ENCODE measurements at places on chromosomes 16 and 17. TPM values are rescaled to one million over a fixed set of nuclear protein-coding genes. Genes with fewer than 3 reads are reported as not detected.

- peak; percentile 64 for DNase-seq
Measured at GRCh38 chr17:42347198-42347597, 41.0 kb downstream of the STAT3 start.

GRCh38 chr17:21452377-21453143, 76.4 kb downstream of the KCNJ12 start:
- DNase-seq = no peak

- no peak for DNase-seq
Measured at GRCh38 chr16:12146966-12147365, 170.4 kb downstream of the SNX29 start.

DNA sequence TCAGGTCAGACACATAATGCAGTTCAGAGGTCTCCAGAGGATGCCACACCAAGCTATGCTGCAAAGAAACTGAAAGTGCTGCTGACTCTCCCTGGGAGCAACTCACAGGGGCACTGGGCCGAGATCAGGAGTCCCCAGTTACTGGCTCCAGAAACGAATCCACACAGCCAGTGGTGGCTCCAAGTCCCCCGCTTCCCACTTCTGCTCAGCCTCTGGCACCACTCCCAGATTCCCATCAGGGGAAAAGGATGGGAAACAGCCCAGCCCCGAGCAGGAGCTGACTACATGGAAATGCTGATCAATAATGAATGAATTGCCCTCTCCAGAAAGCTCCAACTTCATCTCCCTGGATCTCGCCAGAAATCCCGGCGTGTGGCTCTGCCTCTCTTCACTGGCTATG, 62.3 kb upstream of the CDH5 start:
- DNase-seq = no peak

GRCh38 chr17:5943232-5943631, 126.9 kb upstream of the WSCD1 start:
- DNase-seq = no peak

The CLEC18A gene
- 1.0 TPM for total RNA-seq

The DNAI2 gene
- total RNA-seq = not detected

The AXIN2 gene
- total RNA-seq = 13.1 TPM

The CLEC18B gene
- 0.16 TPM for total RNA-seq

The ATP2A1 gene
- total RNA-seq = 0.15 TPM

All from breast epithelium (tissue), 4 donors.